Left colon (tissue), 2 donors: ENCODE measurements at places on chromosomes 12 and 14.
A peak's percentile ranks its signal among the peaks of the same experiment; 100 is the strongest.

DNA sequence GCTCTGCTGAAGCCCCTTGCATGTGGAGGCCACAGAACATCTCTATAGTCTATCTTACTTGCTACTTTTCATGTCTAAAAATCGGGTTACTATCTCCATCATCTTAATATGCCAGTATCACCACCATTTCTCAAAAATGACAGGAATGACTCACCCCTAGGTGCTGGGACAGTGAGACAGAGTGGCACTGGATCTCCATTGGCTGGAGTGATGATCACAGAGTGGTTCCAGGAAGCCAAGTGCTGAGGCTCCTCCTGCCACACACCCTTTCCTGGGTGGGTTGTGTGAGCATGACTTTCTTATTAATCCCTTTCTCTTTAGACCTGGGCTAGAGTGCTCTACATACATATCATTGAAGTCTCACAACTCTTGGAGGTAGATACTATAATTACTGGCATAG lies 3.3 kb upstream of the ASCL1 start:
- no peak for DNase-seq

GRCh38 chr12:119691202-119691810 lies 23.4 kb downstream of the PRKAB1 start:
- no peak for DNase-seq

- DNase-seq, result no peak
Measured at GRCh38 chr14:55399852-55400251, 11.8 kb downstream of the ATG14 start.

DNA sequence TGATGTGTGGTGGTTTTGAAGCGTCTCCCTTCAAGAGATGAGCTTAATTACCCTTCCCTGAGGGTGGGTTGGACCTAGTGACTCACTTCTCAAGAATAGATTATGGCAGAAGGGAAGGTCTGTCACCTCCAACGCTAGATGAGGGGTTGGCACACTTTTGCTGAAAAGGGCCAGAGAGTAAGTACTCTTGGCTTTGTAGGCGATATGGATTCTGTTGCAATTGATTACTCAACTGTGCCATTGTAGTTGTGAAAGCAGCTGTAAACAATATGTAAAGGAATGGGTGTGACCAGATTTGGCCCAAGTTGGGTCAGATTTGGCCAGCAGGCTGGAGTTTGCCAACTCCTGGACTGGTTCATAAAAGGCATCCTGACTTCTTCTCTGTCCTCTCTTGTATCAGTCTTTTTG lies 53.3 kb downstream of the SMIM41 start:
- DNase-seq, result no peak

- DNase-seq, result no peak
Measured at GRCh38 chr14:69768873-69769272, 1.9 kb downstream of the SRSF5 start.

- no peak for DNase-seq
Measured at GRCh38 chr12:102950107-102950949, 7.1 kb upstream of the ASCL1 start.

- no peak for DNase-seq
Measured at GRCh38 chr12:59632408-59632807, 36.6 kb downstream of the SLC16A7 start.

DNA sequence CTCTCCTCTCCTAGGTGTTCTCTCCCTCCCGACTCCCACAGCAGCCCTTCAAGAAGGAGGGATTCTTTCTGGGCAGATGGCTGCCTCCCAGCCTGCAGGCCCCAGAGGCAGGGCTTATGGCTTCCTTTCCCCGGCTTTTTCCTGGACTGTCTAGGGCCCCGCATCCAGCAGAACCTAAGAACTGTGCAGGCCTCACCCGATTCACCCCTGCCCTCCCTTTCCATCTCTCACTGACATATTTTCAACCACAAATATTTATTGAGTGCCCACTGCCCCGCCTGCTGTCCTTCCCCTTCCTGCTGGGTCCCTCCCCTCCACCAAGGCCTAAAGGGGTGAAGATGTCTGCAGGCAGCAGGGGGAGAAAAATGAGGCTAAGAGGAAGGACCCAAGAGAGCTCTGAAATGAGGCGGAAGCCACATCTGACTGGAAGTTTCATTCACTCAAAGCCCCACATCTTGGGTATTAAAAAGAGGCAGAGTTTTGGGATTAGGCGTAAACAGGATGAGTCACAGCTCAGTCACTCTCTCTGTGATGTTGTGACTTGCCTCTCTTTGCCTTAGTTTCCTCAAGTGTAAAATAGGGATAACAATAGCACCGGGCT lies 2.9 kb downstream of the SCNN1A start:
- peak; percentile 72 for DNase-seq

DNA sequence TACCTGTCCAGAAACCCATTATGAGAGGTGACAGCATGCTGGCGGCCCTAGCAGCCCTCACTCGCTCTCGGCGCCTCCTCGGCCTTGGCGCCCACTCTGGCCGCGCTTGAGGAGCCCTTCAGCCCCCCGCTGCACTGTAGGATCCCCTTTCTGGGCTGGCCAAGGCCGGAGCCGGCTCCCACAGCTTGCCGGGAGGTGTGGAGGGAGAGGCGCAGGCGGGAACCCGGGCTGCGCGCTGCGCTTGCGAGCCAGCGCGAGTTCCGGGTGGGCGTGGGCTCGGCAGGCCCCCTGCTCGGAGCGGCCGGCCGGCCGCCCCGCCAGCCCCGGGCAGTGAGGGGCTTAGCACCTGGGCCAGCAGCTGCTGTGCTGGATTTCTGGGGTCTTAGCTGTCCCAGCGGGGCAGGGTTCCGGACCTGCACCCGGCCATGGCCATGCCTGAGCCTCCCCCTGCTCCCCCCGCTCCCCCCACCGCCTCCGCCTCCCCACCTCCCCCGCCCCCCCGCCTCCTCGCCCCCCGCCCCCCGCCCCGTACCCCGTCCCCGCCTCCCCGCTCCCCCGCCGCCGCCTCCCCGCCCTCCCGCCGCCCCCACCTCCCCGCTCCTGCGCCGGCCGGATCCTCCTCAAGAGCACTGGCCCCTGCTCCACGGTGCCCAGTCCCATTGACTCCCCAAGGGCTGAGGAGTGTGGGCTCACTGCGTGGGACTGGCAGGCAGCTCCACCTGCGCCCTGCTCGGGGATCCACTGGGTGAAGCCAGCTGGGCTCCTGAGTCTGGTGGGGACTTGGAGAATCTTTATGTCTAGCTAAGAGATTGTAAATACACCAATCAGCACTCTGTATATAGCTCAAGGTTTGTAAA lies 163.1 kb downstream of the KLHL28 start:
- DNase-seq, result no peak
